Common myeloid progenitor, CD34-positive (primary cell): ENCODE measurements at places on chromosomes 16 and 17.
A peak's percentile ranks its signal among the peaks of the same experiment; 100 is the strongest.

GRCh38 chr17:35799942-35800341, 4.5 kb upstream of the MMP28 start:
- no peak for DNase-seq

DNA sequence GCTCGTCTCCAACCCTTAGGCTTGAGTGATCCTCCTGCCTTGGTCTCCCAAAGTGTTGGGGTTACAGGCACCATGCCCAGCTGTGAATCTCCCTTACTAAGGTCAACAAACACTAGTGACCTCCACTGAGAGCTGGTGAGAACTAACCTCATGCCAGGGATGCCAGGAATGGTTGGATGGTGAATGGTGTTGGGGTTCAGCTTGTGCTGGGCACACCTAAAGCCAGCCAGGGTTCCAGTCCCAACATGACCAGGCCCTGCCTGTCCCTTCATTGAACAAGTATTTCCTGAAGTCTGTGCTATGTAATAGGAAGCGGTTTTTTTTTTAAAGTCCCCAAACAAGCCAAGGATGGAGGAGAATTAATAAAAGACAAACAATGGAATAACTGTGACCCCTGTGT, 56.0 kb upstream of the TOB1 start:
- DNase-seq, result no peak

DNA sequence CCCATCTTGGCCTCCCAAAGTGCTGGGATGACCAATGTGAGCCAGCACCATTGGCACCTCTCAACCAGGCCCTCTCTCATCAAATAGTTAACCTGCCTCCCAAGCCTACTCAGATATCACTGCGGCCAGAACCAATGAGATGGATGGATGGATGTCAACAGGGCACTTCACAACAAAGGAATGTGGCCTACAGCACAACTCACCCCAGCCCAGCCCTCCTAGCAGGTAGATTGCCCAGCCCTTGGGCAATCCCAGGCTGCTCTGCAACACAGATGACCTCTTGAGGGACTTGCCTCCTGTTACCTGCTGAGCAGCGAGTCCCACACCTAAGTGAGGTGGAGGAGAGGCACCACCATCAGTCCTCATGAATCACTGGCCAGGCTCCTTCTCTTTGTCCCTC, 22.6 kb upstream of the KIFC3 start:
- no peak for DNase-seq

GRCh38 chr17:28788100-28788499, 44.3 kb downstream of the TRAF4 start:
- no peak for DNase-seq

DNA sequence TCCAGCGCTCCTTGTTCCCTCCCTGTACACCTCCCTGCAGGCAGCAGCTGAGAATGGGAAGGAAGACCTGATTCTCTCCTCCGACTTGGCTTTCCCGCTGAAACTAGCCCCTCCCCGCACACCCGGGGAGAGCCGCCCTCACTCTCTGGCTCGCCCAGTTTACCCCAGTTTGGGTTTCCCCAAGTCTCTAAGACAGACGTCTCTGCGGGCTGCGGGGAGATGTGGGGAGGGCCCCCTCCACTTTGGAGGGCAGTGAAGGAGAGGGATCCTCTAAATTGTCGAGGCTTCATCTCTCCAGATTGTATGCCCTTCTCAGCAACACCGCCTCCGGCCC, 797 bp downstream of the GRB7 start:
- DNase-seq, result peak; percentile 45

- DNase-seq, result no peak
Observed at GRCh38 chr16:11285842-11286241, 4.7 kb upstream of the PRM1 start.

DNA sequence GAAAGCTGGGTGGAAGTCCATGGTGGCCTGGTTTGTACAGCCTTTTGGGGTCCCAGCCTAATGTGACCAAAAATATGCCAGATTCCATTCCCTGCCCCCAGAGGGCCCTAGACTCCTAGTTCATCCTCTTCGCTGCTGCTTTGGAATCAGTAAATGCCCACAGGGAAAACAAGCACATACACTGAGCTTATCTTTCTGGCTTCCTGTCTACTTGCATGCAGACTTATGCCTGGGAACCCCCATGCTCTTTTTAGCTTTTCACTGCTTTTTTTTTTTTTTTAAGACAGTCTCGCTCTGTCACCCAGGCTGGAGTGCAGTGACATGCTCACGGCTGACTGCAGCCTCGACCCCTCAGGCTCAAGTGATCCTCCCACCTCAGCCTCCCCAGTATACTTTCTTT, 6.2 kb upstream of the CD300LG start:
- DNase-seq, result peak; percentile 35

- DNase-seq, result no peak
Observed at GRCh38 chr17:69578385-69578936, 164.0 kb downstream of the MAP2K6 start.

DNA sequence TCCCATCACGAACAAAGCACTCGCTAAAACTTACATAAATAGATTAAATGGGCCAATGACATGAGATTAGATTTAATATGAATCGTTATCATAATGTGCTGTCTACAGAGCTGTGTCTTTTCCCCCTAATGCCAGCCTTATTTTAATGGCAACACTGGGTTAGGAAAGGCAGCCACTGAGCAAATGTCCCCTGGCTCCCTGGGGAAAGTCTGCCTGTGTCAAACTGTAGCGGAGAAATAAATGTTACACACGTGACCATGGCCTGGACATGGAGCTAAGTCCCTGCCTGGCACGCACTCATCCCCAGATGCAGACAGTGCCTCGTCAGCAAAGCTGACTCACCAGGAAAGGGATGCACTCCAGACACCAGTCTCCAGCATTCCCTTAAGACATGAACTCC, 61.3 kb upstream of the SDK2 start:
- no peak for DNase-seq

- DNase-seq, result no peak
Observed at GRCh38 chr16:82971126-82971525, 344.4 kb downstream of the CDH13 start.

GRCh38 chr17:43578404-43578698, 32.2 kb upstream of the ETV4 start:
- DNase-seq, result no peak

DNA sequence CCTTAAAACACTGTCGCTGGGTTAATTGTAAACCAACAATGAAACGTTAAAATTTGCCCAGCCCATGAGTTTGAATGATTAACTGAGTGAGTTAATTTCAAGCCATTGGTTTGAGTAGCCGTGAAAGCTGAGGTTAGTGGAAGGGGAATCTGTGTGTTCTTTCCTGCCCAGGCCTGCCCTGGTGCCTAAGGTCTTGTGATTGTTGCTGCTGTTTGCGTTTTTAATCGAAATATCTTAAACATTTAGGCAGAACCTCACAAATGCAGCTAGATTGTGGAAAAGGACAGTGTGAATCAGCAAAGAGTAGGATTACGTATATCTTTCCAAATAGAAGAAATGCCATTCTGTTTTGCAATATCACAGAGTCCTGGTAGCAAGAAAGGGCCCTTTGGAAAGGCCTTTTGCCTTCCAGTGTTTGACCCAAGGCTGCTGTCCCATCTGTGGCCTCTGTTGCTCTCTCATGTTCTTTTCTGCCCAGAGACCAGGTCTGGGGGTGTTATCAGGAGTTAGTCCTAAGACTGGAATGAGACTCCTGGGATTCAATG, 113.8 kb downstream of the MSI2 start:
- DNase-seq, result peak; percentile 45

DNA sequence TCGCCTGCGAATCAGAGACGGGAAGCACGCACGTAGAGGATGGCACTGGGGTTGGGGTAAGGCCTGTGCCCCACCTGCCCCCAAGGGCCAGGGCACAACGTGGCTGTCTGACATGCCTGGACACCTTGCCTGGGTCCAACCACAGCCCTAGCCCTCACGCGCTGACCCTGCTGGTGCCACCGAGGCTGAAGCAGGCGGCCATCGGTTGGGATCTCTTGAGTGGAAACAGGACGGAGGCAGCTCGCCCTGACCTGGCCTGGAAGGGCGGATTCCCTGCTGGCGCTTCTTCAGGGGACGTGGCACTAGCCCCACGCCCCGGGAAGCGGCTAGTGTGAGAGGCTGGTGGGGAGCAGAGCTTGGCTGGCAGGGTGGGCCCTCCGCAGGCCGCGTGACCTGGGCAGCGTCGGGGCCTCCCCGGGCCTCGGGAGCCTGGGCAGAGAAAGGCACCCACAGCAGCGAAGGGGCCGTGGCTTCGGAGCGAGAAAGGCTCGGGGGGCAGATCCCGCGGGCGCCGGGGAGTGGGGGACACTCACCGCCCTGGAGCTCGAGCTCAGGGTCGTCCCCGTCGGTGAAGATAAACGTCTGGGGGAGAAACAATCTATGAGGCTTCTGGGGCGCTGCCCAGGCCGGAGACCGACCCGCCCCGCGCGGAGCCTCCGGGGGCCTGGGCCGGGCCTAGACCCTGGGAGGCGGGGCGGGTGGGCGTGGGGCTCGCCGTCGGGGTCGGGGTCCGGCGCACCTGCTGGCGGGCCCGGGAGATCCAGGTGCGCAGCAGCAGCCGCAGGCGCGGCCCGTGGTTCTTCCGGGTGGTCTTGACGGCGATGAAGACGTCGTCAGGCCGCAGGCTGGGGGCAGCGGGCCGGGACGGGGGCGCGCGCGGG, 610 bp downstream of the RFNG start:
- peak; percentile 13 for DNase-seq

DNA sequence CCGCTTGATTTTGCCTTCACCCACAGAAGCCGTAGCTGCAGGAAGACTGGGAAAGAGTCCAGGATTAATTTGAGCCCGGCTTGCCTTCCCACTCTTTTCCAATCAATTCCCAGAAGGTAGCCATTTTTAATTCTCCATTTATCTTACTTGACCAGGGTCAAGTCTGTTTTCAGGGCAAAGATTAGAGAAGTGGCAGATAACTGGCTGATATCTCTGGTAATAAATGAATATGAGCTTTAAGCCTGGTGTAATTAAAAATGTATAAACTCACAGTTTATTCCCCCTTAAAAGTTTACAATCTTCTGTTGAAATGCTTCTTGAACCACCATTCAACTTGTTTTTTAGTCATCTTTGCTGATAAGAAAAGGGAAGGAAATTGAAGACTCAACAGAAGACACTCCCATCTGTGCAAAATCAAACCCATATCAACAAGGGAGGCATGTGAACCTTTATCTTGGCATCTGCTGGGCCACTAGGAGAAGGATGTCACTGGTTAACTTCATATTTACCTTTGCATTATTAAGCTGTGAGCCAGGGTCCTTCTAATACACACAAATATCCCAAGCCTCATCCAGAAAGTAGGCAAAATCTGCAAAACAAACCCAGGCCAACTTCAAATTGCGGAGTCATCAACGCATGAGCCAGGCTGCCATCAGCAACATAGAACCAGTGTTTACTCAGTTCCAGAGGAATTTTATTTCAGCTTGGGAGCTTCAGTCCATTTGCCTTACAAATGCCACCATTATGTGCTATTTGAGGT, 314.6 kb upstream of the MAF start:
- no peak for DNase-seq

DNA sequence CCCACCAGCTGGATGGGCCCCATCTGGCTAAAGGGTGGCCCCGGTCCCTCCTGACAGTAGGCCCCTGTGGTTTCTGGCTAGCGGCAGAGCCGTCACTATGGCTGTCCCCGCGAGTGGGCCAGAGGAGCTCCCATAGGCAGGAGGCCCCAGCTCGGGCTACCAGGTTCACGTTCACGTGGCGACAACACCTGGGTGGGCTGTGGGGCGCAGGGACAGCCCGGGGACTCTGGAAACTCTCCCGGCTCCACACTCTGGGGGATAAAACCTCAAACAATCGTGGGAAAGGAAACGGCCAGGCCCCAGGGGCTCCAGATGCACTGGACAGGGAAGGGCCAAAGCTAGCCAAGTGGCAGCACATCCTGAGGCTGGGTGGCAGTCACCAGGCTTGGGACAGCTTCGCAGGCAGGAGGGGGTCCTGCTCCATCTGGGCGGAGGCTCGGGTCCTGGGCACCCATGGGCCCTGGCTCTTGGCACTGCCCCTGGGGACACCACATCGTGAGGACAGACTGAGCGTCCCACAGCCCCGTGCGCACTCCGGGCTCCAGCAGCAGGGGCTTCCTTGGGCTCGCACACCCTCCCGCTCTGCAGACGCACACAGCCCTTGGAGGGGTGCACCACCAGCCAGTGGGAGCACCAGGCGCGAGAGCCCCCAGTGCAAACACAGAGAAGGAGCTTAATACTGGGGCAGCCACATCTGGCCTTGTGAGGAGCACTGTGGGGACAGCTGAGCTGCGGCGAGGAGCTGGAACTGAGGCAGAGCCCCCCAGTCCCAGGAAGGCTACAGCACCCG, 4.4 kb downstream of the RNF166 start:
- no peak for DNase-seq

- DNase-seq, result peak; percentile 43
Observed at GRCh38 chr16:69566240-69566980, 644 bp downstream of the NFAT5 start.

DNA sequence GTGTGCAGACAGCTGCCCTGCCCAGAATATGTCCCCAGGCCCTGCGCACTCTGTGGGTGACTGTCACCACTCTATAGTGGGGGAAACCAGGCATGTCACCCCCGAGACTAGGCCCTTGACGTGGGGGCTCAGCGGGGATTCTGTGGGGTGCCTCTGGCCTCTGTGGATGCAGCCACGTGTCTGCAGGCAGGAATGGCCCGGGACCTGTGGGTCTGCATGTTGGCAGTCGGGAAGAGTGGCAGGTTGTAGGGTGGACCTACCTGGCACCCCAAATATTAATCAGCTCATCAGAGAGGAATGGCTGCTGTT, 954 bp downstream of the IL32 start:
- no peak for DNase-seq

- no peak for DNase-seq
Observed at GRCh38 chr16:84091460-84091859, 25.3 kb downstream of the MBTPS1 start.

DNA sequence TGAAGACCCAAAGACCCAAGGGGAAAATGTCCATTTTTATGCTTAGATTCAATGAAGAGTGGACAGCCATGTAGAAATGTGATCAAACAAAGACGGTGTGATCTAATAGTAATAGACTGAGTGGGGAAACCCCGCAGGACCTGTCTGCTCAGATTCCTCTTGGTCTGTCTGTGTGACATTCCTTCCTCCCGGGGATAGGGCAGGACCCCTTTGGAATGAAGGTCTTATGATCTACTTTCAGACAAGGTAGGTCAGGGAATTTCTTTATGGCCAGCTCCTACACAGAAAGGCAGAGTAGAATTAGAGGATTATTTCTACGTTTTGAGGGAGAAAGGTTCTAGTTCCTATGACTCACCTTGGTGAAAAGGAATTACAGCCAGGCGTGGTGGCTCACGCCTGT, 267.6 kb downstream of the STX8 start:
- DNase-seq, result no peak

DNA sequence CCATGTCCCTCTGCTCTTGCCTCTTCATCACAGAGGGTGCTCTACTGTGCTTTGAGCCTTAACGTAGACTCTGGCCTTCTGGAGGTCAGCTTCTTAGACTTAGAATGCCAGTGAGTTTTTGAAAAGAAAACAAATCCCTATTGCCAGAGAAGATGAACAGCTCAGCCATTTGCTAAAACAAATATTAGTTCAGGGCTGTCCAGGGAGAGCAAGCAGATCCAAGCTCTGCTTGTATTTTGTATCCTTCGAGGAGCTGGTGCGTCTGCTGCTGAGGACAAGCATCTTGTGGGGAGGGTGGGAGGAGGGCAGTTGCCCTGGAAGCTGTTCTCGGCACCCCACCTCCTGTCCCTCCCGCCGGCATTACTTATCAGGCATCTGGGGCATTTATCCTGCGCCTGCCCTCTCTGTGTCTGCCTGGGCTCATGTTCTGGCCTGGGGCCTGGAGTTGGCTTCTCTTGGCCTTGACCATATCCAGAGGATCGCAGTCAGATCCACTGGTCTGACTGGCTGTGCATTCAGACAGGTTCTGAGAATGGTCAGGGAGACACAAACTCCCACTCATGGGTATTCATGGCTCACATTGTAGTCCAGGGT, 173.1 kb upstream of the NLRP1 start:
- no peak for DNase-seq
